ENCODE measurements at places on chromosomes 1 and 21.

- DNase-seq: no peak
Observed at GRCh38 chr1:2046953-2047748, 3.1 kb upstream of the PRKCZ start.

DNA sequence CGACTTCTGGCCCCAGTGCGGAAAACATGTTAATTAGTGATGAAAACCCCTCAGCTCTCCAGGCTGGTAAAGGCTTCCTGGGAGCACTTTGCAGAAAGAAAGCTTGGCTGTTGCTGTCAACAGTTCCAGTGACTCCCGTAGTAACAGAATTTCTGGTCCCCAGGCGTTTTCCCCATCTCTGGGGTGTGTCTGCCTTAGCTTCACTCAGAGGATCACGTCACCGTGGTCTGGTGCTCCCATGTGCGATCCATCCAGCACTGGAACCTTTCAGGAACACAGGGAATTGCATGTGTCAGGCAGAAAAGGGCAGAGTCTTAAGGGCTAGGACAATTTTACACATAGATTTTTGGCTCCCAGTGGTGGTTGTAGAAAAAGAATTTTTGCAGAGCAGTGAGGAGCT, 470.4 kb upstream of the USP24 start:
- no peak for DNase-seq

DNA sequence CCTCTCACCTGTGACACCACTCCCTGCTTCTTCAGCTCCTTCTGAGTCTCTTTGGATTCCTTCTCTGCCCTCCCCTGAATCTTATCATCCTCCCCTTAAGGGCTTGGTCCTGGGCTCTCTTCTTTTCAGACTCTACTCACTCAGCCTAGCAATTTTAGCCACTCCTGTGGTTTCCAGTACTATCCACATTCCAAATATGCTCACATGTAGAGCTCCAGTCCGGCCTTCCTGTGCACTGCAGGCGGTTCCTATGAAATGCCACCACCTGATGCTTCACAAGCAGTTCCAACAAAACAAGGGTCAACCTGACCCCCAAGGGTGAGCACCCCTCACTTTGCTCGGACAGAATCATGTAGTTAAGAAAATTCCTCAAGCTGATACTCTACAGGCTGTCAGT, 35.9 kb downstream of the MAB21L3 start:
- DNase-seq: no peak

GRCh38 chr1:223748405-223748772, 36.0 kb downstream of the CAPN2 start:
- peak; percentile 25 for DNase-seq

- DNase-seq: peak; percentile 39
Observed at GRCh38 chr1:3898994-3899753, 898 bp downstream of the C1orf174 start.

- no peak for DNase-seq
Observed at GRCh38 chr1:166122873-166123466, 43.8 kb downstream of the FAM78B start.

- peak; percentile 96 for DNase-seq
Observed at GRCh38 chr1:27650539-27651175, 15.7 kb upstream of the FGR start.

DNA sequence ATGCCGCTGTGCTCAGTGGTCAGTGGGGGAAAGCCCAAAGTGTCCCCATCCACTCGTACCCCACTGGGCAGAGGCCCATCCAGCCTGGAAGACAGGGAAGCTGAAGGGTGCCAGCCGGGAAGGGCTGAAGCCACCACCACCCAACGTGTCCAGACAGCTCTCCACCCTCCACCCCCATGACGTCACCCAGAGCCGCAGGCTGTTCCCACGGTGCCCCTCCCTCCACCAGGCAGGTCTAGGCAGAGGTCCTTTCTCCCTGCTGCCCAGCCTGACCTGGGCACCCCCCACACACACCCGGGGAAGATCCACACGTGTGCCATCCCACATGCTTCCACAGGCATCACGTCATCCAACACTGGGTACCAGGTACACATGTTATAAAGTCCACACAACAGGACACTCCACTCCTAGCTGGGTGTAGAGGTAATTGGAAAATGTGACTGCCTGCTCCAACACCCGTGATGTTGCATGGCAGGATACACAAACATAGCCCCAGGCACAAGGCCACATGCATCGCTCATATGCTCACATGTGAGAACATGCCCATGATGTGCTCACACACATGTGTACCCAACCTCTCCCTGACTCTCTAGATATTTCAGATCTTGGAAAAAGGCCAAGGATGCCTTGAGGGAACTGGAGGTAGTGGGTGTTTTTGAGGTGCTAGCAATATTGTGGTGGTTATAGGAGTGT, 5.1 kb upstream of the ARHGAP30 start:
- DNase-seq: no peak

- DNase-seq: peak; percentile 81
Observed at GRCh38 chr21:35840197-35840799, 220.0 kb downstream of the SETD4 start.

- no peak for DNase-seq
Observed at GRCh38 chr1:172795741-172796140, 136.8 kb downstream of the FASLG start.

DNA sequence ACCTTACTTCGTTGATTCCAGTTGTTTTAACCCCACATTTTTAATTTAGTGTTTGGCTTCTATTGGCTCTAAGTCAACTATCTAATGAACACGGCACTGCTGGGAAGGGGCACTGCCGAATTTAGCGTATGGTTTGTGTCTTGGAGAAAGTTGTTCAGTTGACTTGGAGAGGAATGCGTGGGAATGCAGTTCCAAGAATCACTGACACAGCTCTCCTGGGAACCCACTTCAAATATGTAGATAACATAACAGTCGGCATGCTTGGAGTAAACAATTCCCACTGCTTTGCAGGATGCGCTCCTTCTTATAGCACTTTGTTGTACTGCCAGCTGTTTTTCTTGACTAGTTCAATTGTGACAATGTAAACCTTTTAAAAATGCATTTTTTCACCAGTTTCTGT, 104.3 kb downstream of the RYR2 start:
- DNase-seq: no peak

DNA sequence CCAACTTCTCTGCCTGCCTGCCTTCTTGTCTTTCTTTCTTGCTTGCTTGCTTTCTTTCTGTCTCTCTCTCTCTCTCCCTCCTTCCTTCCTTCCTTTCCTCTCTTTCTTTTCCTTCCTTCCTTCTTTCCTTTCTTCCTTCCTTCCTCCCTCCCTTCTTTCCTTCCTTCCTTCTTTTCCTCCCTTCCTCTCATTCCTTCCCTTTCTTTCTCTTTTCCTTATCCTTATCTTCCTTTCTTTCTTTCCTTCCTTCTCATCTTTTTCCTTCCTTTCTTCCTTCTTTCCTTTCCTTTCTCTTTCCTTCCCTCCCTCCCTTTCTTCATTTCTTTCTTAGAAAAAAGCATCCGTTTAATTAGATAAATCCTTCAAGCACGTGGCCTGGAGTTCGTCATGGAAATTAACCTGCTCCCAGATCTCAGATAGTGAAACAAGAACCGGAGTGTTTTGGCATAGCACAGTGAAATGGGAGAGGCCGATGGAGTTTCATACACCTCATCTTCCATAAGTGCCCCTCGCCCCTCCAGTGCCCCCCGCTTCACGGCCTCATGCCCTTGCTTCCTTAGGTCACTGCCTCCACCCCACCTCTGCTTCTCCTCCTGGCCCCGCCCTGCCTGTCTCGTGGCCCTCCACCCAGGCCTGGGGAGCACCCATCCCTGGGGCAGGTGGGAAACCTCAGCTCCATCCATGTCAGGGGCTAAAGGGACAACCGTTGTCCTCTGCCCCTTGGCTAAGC, 11.3 kb downstream of the CASZ1 start:
- DNase-seq: no peak

DNA sequence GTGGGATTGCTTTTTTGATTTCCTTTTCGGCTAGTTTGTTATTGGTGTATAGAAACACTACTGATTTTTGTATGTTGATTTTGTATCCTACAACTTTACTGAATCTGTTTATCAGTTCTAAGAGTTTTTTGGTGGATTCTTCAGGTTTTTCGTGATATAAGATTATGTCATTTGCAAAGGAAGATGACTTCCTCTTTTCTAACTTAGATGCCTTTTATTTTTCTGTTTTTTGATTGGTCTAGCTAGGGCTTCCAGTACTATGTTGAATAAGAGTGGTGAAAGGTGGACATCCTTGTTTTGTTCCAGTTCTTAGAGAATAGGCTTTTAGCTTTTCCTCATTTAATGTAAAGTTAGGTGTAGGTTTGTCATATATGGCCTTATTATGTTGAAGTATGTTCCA, 13.1 kb upstream of the NHLH2 start:
- DNase-seq: no peak
